ENCODE measurements at places on chromosomes 1 and 21.

DNA sequence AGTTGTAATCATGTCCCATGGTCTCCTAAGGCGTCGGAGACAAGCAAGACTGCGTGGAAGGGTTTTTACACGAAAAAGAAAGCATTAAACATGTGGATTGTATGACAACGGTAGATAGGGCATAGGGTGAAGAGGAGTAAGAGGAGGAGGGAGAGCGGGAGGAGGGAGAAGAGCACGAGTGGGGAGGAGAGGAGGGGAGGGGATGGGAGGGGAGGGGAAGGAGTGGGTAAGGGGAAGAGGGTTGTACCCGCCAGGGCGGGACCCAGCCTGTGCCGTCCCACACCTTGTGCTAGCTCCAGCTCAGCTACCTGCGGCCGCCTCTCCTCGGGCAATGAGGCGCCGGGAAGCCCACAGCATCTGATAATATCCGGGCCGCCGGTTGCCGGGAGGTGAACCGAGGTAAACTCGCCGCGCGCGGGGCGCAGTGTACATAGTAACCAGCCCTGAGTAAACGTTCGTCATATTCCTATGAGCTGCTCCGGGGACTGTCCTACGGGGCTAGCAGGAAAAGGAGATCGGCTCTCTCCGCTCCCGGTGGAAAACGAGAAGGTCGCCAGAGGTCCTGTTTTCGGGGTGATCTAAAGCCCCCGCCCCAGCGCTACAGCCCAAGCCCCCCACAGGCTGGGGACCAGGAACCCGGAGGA is 449 bp upstream of the RCAN3 start:
- peak; percentile 65 for DNase-seq

DNA sequence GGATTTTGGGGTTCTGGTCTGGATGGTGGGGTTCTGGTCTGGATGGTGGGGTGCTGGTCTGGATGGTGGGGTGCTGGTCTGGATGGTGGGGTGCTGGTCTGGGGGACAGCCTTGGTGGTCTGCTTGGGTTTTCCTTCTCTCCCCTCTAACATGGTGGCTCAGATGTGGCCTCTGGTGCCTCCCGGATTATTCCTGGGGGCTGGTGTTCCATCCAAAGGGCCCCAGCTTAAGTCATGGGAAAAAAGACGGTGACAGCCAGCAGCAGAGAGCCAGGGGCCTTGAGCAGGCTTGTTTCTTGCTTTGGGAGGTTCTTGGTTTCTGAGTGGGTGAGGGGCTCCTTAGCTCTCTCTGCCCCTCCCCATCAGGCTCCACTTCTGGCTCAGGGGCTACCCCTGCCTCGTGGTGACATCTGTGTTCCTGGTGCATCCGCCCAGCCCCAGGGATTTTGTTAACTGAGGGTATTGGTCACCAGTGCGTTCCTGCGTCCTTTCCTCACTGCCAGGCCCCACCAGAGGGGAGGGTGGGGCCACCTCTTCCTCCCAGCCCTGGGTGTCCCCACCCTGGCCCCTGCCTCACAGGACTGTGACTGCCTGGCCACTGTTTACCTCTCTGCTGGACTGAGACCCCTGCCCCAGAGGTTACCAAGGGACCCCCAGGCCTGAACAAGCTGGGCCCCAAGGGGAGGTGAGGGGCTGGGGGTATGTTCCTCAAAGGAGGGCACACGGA is 43.2 kb upstream of the ACTRT2 start:
- DNase-seq = no peak

- no peak for DNase-seq
Measured at GRCh38 chr21:46545911-46546310, 59.0 kb downstream of the S100B start.

DNA sequence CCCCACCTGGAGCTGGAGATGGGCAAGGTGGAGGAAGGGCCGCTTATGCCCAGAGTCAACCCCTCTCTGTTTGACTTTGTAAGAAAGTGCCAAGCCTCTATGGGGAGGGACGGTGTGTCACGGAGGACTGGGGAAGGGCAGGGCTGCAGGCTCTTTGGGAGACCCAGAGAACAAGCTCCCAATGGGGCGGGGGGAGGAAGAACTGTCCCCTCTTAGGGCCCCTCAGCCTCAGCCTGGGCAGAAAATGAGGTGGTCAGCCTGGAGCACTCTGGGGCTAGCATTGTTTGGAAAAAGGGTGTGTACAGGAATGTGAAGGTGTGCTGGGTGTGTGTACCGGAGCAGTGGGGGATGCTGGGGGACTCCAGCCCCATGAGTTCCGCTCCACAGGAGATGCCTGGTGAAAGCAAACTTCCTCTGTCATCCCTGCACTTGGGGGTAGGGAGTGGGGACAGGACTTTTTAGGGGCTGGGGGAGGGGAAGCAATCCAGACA is 1.2 kb upstream of the INAVA start:
- DNase-seq = no peak

DNA sequence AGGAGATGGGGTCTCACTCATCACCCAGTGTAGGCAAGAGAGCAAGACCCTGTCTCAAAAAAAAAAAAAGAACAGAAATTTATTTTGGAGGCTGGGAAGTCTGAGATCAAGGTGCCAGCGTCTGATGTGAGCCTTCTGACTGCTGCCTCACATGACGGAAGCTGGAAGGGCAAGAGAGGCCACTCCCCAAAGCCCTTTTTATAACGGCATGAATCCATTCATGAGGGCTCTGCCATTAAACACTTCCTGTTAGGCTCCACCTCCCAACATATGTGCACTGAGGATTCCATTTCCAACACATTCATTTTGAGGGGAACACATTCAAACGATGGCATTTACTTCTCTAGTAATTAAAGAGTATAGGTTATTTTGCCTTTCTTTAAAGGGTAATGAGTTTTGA is 50.9 kb upstream of the C1orf198 start:
- DNase-seq = no peak

- no peak for DNase-seq
Measured at GRCh38 chr21:35006771-35007170, 42.3 kb downstream of the RUNX1 start.

DNA sequence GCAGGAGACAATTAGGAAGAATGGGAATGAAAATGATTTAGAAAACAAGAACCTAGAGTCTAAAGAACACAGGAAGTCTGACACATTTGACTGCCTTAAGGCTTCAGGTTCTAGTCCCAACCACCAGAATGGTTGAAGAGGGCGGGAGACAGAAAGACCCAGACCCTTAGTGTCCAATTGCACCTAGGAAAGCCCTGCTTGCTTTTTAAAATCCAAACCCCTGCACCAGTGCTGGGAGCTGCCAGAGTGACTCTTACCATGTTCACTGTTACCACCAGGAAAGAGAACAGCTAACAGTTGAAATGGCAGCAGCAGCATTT is 265 bp downstream of the CD1B start:
- no peak for DNase-seq

DNA sequence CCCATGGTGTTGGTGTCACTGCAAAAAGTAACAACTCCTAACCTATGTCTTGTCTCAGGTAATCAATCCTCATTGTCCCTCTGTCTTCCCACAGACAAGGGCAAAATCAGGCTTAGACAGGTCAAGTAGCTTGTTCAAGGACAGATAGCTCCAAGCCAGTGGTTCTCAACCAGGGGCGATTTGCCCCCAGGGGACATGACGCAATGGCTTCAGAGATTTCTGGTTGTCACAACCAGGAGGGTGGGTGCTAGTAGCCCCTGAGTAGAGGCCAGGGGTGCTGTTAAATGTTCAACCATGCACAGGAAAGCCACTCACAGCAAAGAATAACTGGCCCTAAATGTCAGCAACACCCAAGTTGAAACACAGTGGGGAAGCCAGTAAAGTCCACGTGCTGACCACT is 178.9 kb downstream of the RUNX1 start:
- no peak for DNase-seq

- DNase-seq = no peak
Measured at GRCh38 chr21:30638686-30639085, 3.7 kb downstream of the KRTAP20-2 start.

DNA sequence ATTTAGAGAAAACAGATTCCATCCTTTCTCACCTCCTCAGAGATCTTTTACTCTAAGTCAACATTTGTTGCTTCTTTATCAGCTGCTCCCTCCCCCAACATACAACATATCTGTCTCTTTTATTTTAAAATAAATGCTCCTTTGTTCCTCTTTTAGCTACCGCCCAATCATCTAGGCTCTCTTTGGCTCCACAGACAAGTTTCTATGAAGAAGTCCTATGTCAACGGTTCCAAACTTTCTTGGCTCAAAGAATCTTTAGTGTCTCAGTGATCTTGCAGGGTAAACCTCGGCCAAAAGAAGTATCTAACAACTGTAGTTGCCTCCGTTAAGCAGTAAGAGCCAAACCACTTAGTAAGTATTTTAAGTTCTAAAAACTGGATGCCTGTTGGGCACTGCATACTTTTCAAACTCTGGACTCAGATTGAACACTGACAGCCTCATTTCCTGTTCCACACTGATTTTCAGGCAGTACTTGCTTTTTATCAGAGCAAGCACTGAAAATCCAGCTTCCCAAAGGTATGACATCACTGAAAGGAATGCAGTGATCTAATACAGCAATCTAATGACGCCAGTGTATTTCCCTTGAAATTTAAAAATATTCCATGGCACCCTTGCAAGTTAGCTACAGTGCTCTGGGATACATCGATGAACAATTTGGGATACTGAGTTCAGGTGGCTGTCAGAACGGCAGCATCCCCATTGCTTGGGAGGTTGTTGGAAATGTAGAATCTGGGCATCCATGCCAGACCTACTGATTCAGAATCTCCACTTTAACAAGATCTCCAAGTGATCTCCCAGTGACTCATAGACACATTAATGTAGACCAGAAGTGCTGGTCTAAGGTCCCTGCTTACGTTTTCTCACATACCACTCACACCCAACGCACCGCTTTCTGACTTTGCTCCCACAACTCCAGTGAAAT is 26.8 kb downstream of the EGLN1 start:
- DNase-seq = no peak

GRCh38 chr1:245978915-245979314 is 528.2 kb downstream of the SMYD3 start:
- no peak for DNase-seq

DNA sequence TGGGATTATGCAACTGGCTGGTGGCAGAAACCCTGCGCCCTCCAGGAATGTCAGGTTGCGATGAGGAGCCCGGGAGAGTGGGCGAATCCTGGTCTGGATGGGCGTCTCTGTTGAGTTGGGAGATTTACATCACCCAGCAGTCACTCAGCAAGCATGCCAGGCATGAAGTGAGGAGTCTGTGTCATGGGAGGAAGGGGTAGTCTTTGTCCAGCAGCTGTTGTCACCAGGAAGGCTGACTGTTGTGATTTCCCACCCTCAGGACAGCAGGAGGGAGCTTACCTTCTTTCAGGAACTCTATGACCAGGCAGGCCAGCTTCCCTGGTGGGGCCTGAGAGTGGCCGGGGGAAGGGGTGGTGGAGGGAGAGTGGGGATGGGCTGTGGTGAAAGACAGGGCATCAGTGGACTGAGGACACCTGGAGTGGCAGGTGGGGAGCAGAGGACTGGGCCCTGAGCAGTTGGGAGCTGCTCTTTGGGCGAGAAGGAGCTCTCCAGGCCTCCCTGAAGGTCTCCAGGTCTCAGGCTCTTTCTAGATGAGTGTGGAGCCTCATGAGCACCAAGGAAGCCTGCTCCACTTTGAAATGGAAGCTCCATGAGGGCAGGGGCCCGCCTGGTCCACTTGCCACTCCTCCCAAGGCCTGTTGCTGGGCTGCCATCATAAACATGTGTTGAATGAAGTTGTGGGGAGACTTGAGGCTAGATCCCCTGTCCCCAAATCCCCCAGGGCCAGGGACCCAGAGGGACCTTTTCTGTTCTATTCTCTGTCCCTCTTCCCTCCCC is 21.3 kb upstream of the PKP1 start:
- no peak for DNase-seq

GRCh38 chr1:99371413-99371812 is 107.1 kb downstream of the PLPPR4 start:
- DNase-seq = no peak

DNA sequence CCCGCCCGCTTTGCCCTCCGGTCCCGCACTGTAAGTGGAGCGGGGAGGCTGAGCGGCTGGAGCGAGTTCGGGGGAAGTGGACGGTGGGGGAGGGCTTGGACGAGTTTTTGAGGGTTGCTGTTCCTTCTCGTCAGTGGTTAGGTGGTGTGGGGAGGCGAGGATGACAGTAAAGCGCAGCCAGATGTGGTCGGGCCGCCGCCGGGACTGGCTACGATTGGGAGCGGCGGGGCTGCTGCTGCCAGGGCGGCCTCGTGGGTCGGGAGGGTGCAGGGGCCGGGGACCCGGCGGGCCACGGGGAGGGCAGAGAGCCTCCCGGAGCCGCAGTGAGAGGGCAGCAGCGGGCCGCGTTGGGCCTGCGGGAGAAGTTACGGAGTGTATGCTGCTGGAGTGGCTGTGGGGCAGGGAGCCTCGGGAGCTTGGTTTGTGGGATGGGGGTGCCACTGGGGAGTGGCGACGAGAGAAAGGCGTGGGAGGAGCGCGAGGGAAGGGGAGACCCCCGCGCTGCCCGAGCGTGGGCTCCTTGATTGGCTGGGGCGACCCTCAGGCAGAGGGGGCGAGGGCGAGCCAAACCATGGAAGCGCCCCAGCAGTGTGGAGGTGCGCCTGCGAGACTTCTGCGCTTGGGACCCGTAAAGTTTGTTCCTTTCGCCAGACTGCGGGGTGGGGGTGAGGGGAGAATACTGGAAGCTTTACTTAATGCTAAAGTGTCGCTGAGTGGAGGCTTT is 2.1 kb downstream of the ADGRL2 start:
- peak; percentile 4 for DNase-seq

GRCh38 chr1:22347854-22348760 is 103.5 kb upstream of the ZBTB40 start:
- no peak for DNase-seq

DNA sequence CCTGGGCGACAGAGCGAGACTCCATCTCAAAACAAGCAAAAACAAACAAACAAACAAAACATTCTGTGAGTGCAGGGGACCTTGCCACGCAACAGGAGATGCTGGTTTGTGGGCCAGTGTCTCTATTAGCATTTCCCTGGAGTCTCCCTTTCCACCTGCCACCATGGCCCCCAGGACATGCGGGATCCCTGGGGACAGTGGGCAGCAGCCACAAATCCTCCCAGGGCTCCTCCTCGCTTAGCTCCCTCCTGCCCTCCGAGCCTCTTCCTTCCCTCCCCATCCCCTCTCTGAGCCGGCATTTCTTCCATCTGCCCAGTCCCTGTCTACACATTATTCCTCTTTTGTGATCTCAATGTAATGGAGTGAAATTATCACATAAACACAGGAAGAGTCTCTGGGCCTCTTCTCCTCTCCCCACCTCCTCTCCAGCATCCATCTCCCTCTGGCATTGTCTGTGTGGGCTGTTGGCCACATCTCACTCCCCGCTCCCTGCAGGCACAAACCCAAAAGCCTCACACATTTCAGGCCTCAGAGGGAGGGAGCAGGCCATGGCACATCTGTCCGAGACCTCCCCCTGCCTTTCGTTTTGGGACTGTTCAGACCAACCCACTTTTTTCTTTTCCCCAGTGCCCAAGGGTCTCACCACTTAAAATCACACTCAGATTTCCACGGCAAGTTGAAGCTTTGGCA is 144.3 kb downstream of the MIS18A start:
- DNase-seq = no peak

GRCh38 chr1:46506470-46507219 is 17.0 kb downstream of the DMBX1 start:
- DNase-seq = no peak
